ENCODE measurements at places on chromosomes 7 and 10.

GRCh38 chr10:47116445-47116844 is 183.6 kb upstream of the GDF10 start:
- DNase-seq: no peak

DNA sequence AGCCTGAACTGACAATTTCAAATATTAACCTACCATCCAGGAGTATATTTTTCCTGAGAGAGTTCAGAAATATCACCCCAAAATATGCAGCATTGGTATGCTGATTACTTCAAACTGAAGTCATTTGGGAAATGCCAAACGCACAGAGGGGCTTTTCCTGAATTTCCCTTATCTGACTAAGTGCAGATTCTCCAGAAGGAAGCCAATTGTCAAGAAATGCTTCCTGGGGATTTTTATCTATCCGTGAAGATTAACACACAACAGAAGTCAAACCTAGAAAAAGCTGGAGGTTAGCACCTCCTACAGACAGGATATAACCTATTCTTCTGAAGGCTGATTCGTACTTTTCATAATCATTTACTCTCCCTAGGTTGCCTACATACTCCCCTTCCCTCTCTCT is 91.0 kb downstream of the AKR1D1 start:
- no peak for DNase-seq

DNA sequence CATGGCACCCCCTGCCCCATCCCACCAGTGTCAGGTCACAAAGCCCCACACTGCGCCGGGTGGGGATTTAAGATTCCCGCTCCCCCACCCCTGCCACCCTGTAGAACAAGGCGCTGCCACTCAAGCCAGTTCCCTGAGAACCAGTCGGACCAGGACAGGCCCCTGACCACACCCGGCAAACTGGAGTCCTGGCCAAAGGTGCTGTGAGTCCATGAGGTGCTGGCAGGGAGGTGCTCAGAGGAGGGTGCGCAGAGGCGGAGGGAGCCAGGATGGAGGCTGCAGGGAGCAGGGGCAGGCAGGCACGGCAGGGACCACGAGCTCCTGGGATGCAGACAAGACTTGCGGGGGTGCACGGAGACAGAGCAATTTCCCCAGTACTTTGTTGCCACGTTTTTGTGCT is 19.7 kb upstream of the GDI2 start:
- no peak for DNase-seq

DNA sequence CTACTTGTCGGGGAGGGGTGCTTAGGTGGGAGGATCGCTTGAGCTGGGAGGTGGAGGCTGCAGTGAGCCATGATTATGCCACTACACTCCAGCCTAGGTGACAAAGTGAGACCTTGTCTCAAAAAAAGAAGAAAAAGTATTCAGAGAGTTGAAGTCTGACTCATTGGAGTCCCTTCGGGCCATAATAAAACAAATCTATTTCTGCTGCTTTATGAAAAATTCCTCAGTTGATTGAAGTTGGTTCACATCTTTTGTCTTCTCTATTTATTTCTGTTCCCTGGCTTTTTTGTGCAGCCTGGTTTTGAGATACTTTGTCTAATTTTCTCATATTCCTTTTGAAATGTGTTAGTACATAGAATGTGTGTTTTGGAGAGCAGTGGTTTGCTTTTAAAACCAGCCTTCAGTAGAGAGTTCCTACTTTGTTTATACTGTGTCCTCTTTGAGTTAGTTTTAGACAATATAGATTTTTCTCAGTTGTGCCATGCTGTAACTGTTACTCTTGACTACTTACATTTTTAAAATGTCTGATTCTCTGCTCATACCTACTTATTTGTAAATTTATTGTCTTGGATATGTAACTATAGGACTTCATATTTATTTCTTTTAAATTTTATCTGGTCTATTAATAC is 36.7 kb downstream of the LUC7L2 start:
- DNase-seq: no peak

DNA sequence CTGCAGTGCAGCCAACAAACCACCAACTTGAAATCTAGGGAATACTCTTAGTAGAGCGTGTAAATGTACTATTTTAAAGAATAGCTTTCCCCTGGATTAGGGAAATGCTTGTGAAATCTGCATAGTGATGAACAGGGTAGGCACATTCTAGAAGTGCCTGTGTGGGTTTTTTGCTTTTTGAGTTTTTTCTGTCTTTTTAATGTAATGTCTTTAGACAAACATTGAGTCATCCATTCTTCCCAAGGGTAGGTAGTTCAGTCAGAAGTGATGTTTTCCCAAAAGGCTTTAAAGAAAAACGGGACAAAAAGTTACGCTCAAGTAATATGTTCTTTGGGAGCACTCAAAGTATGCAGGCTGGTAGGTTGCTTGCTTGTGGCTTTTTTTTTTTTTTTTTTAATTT is 130.0 kb downstream of the AUTS2 start:
- no peak for DNase-seq

- DNase-seq: no peak
Observed at GRCh38 chr10:12504176-12504575, 154.8 kb downstream of the CAMK1D start.

- no peak for DNase-seq
Observed at GRCh38 chr10:76644476-76644875, 993.1 kb downstream of the KCNMA1 start.

DNA sequence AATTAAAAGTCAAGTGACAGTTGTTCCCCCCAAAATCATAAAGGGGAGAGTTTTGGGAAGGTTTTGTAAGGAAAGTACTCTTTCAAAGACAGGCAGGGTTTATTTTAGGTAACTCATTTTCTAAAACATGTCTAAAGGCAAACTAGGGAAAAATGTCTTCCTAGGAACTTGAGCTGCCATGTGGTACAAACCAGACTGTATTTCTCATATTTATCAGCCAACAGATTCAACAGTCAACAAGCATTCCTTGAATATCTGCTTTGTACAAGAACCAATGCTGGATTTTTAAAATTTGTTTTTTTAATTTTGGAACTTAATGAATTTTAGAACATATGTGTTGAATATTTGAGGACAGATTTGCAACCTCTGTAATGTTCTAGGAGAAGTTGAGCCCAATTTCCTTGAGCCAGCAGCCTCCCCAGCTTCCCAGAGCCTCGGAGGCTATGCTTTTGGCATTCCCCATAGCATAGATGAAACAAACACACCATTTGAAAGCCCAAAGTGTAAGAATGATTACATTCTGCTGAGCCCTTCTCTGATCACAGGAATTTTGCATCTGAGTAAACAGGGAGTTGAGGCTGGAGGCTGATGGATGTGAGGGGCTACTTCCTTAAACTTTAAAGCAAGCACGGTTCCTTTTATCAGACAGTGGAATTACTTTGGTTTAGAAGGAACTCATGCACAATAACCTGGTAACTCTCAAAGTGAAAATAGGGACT is 345.1 kb downstream of the RNLS start:
- DNase-seq: no peak

GRCh38 chr10:132223156-132223590 is 36.4 kb downstream of the DPYSL4 start:
- no peak for DNase-seq

GRCh38 chr10:775245-776075 is 86.0 kb upstream of the DIP2C start:
- DNase-seq: no peak

GRCh38 chr10:99560277-99561126 is 27.8 kb downstream of the NKX2-3 start:
- DNase-seq: peak; percentile 44

GRCh38 chr10:111084366-111085255 is 7.8 kb downstream of the ADRA2A start:
- no peak for DNase-seq

DNA sequence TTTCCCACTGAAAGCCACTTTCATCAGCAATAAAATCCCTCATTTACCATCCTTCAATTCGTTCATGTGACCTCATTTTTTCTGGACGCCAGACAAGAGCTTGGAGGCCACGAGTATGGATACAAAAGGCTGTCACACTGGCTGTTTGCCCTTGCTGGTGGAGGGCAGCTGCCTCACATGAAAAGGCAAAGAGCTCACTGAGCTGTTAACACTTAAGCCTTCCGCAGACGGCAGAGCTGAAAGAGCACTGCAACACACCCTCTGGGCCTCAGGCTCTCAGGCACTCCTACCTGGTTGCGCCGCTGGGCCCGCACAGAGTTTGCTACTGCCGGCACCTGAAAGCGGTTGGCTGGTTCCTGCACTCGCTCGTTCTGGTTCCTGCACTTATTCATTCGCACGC is 193.5 kb downstream of the CFTR start:
- DNase-seq: no peak

DNA sequence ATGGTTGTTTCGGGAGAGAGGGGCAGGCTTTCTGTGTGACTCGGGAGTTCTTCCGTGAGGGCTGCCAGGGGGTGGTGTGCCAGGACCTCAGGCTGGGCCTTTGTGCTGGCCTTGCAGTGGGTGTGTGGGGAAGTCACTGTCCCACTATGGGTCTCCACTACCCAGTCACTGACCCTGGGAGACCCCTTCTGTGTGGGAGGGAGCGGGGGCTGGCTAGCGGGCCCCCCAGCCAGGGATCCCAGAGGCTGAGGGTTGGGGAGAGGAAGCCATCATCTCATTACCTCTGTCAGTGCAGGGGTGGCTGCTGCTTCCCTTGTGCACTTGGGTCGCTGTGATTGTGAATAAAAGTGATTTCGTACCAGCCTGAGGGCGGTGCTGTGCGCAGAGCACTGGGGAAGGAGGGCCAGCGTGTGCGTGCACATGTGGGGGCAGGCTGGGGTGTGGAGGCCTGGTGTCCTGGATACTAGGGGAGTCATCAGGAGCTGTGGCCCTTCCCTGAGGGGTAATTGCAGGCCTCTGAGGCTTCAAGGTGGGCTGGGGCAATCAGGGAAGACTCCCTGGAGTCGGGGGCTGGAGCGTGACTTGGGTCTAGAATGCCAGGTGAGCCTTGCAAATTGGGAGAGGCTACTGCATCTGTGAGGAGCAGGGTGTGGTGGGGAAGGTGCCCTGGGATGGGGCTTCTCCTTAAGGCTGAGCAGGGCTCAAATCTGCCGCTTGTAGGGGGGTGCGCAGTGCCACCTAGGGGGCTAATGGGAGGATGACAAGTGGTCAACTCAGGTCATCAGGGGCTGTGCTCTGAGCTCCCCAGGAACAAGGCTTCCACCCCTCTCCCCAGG is 98.9 kb downstream of the NEURL1 start:
- no peak for DNase-seq

GRCh38 chr7:55019191-55019690 is 424 bp downstream of the EGFR start:
- no peak for DNase-seq

- no peak for DNase-seq
Observed at GRCh38 chr10:61140765-61141392, 196.9 kb upstream of the RHOBTB1 start.

- no peak for DNase-seq
Observed at GRCh38 chr7:19677180-19677579, 31.7 kb downstream of the POLR1F start.

- peak; percentile 22 for DNase-seq
Observed at GRCh38 chr7:30226614-30227268, 57.7 kb upstream of the ZNRF2 start.
